Activated T-cell treated with anti-CD3 and anti-CD28 coated beads, Interleukin-2, amount 50 U/mL, for 48 hours (primary cell): ENCODE measurements at places on chromosomes 12 and 14.

- DNase-seq: no peak
Observed at GRCh38 chr12:13099066-13099843, 4.2 kb downstream of the GSG1 start.

- no peak for DNase-seq
Observed at GRCh38 chr12:123475246-123475703, 17.3 kb downstream of the SNRNP35 start.

DNA sequence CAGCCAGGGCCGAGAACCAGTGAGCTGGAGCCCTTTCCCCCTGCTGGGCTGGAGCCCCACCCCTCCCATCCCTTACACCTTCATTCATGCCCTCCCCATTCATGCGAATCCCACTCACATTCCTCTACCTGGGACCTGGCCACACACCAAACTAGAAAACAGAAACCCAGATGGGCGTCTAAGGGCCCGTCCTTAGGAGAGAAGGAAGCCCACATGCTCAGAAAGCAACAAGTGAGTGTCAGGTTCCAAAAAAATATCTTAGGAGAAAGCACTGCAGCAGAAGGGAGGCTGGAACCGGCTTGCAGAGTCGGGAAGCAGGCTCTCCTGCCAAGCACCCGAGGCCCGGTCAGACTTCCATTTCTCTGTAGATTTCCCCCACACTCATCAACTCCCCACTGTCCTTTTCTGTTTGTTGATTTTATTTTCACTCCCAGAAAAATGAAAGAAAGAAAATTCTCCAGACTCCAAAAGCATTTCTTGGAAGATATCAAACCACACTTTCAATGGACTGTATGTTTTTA lies 13.6 kb downstream of the BCL11B start:
- DNase-seq: no peak

GRCh38 chr12:98360401-98360800 lies 155.0 kb upstream of the TMPO start:
- DNase-seq: no peak

DNA sequence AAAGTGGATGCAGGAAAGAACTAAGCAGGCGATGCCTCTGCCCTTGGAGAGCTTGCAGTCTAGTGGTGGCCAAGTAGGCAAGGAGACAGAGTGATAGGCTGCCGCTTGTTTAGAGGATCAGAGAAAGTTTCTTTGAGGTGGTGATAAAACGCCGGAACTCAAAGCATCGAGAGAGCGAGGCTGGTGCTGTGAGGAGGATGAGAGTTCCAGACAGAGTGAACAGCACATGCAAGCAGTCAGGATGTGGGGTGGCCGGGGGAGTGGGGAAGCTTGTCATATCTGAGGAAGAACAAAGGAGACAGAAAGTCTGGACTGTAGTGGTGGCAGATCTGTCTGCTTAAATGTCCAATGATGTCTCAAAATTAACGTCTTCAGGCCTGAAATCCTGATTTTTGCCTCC lies 319.7 kb downstream of the SNAPC1 start:
- DNase-seq: no peak

DNA sequence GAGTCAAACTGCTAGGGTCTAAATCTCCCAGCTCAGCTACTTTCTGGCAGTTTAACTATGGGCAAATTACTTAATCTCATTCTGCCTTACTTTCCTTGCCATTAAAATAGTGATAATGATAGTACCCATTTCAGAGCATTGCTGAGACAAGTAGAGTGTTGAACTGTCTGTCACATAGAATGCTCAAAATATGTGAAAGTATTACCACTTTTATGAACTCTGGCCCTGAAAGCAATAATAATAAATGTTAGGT lies 19.9 kb downstream of the SRGAP1 start:
- DNase-seq: no peak

DNA sequence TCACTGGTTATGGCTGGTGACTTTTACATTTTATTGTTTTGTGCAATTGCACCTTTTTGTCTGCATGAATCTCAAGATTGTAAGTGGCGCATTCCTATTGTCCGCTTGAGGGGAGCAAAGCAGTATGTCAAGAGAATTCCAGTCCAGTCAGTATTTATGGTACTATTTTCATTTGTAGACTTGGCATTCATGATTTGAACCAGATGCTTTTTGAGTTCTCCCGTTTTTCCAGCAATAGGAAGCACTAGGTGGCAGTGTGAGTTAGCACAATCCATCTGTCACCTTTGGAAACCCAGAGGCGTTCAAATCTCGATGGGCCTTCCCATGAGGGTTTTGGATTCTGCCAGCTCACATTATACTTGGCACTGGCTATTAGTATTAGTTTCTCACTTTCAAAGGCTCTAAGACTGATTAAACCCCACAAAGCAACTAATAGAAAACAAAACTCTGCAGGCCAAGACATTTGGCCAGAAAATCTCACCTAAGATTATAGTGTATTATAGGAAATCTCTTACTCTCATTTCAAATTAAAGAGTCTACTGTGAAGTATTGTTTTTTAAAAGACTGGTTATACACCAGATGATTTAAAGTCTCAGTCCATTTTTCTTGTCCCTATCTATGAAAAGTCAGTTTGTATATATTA lies 2.2 kb downstream of the DACT1 start:
- no peak for DNase-seq

DNA sequence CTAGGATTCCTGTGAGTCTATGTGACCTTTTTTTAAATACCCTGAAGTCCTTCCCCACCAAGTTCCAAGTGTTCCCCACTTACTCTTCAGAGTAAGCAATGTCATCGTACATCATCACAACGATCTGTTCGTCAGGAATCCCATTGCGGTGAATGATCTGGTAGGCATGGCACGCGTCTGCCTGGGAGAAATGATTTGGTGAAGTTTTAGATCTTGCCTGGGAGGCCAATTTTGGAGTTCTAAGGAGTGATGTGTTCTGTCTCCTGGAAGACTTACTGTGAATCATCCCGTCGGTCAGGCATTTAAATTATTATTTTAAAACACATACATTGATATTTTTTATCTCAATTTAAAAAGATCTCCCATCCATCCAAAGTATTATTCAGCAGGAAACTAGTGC lies 29.8 kb downstream of the LGMN start:
- DNase-seq: no peak

GRCh38 chr12:95204141-95204866 lies 13.0 kb downstream of the FGD6 start:
- no peak for DNase-seq

DNA sequence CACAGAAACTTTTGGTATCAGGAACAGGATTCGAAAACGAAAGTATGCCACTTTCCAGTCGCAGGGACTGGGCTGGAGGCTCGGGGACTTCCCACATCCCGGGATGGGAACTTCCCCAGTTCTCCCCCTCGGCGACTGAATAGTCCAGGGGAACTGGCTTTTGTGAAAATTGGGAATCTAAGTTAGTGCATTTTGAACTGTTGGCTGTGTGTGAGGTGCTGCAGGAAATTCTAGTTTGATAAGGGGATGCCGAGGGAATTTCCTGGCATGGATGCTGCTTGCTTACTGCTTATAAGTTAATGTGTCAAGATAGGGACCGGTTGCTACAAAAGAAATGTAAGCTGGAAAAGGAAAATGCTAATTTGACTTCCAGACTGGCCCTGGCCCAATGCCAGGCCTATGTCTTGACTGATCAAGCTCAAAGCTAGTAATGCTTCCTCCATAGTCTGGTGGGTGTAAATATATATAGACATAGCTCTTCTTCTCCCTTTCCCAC lies 73.4 kb upstream of the EIF5 start:
- DNase-seq: no peak

GRCh38 chr12:77727442-77728001 lies 103.2 kb upstream of the NAV3 start:
- DNase-seq: no peak

DNA sequence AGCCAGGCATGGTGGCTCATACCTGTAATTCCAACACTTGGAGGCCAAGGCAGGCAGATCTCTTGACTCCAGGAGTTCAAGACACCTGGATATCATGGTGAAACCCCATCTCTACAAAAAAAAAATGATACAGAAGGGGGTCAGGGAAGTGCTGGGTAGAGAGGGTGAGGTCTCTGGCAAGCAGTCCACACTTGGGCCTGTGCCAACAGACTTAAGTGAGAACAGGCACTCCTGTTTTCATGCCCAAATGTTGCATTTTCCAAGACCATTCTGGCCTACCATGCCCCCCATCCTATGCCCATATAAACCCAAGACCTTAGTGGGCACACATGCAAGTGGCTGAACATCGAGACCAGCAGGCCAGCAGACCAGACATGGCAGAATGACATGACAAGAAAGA lies 16.0 kb upstream of the CMAS start:
- no peak for DNase-seq

DNA sequence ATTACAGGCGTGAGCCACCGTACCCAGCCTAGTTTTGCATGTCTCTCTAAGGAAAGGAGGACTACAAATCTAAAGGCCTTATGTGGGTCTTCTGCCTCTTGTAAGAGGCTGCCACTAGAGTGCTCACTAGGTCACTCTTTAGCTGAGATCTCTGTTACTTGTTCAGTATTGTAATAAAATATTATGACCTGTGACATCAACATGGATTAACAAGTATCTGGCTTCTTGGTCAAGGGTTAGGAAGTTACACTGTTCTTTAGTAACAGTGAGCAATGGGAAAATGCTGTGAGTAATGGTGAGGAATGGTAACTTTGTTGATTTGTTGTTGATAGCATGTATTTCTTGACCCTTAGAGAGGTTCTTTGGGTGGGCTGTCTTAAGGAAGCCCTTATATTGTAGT lies 50.5 kb downstream of the ERC1 start:
- DNase-seq: no peak

- DNase-seq: no peak
Observed at GRCh38 chr12:107660235-107660634, 25.4 kb upstream of the PWP1 start.

DNA sequence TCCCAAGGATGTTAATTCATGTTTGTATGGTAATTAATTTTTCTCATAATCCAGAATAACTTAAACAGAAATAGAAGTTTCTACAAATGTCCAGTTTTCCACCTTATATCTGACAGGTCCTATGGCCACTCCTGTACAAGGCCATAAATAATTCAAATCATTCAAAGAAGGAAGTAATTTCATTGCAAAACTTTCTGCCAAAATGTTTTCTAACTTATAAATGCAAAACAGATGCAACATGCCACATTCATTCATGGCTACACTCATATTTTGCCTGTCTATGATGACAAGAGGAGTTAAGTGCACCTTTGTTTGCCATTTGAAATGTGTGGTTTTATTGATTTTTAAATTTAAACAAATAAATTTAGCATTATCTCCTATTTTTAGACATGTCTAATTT lies 34.4 kb downstream of the ITPR2 start:
- no peak for DNase-seq

GRCh38 chr14:50396631-50397389 lies at the start of gene CDKL1:
Gene CDKL1 (minus strand): TSS chr14:50396881. CDS start chr14:50395868, 1,013 bp downstream.
- peak; percentile 72 for DNase-seq

DNA sequence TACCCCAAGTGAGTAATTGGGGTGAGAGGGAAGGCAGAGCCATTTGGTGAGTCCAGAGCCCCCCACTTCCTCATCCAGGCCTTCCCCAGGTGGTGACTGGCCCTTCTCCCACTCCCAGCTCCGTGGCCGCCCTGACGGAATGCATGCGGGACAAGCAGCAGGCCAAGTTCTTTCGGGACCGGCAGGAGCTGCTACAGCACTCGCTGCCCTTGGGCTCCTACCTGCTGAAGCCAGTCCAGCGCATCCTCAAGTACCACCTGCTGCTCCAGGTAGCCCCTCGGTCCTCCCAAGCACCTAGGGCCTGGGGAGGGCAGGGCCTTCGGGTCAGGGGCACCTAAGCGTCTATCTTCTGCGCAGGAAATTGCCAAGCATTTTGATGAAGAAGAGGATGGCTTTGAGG lies 26.5 kb downstream of the PLEKHG3 start:
- DNase-seq: no peak

GRCh38 chr12:92551853-92552397 lies 150.9 kb upstream of the PLEKHG7 start:
- DNase-seq: peak; percentile 65

GRCh38 chr14:73788701-73789551 lies 62.7 kb upstream of the PTGR2 start:
- DNase-seq: no peak
